ENCODE measurements at places on chromosomes 5 and 9.

DNA sequence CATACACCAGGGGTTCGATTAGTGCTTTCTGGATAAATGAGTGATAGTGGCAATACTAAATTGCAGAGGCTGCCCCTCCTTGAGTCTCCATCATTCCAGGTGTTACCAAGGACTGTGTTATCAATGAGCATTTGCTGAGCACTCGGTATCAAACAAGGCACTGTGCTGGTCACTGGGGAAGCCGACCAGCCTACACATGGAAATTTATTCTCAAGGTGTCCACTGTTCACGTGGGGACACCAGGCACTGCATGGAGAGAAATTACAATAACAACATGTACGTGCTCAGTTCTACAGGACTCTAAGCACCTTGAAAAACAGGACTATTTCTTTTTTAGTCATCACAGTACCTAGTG is 22.2 kb downstream of the RGS3 start:
- no peak for DNase-seq

DNA sequence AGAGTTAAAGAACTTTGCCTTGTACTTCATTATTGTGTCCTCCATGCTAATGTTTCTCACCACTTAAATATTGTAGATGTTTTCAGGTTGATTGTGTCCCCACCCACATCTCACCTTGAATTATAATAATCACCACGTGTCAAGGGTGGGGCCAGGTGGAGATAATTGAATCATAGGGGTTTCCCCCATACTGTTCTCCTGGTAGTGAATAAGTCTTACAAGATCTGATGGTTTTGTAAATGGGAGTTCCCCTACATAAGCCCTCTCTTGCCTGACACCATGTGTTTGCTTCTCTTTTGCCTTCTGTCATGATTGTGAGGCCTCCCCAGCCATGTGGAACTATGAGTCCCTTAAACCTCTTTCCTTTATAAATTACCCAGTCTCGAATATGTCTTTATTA is 248.3 kb downstream of the FBXL7 start:
- no peak for DNase-seq

DNA sequence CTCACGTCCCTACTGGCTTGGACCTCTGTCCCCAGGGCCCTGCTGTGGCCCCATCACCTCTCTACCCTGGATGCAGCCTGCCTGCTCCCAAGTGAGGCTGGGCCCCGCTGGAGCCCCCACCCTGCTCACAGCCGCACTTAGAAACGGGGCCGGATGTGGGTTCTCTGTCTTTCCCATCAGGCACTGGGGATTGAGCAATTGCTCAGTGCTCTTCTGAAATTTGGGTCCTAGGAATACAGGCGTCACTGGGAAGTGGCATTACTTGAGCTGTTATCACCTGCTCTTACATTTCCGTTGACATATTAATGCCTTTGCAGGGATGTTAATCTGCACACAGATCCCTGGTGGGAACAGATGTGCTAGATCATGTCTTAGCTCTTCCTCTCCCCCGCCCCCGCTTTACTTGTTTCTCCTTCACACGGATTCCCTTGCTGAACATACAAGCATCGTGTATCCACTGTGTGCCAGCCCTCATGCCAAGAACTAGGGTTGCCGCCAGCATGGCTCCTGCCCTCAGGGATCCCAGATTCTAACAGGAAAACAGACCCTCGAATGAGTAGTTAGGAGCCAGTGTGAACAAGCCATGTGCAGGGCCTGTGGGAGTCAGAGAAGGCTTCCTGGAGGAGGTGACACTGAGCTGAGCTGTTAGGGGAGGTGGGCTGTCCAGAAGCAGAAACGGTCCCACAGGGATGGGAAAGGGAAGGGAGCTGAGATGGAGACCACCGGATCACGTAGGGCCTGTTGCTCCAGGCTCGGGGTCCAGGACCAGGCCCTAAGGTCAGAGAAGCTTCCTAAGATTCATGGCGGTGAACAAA is 65.1 kb downstream of the NEK6 start:
- DNase-seq: no peak

DNA sequence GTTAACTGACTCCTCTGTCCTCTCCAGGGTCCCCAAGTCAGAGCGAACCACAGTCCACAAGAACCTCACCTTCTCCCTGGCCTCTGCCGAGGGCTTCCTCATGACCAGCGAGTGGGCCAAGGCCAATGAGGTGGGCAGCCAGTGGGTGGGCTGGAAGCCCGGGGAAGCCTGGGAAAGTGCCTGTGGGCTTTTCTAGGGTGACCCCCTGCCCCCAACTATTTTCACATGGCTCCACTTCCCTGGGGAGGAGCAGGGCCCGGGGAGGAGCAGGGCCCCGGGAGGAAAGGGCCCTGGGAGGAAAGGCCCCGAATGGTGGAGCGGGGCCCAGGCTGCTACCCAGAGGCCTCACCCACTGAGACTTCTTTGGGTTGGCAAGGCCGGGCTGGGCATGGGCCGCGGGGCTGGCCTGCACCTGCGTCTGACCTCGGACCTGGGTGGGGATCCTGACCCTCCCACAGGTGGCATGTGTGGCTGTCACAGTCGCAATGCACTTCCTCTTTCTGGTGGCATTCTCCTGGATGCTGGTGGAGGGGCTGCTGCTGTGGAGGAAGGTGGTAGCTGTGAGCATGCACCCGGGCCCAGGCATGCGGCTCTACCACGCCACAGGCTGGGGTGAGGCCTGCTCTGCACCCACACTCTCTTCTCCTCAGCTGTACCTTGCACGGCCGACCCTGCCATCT is 17.9 kb downstream of the ADGRD2 start:
- no peak for DNase-seq

DNA sequence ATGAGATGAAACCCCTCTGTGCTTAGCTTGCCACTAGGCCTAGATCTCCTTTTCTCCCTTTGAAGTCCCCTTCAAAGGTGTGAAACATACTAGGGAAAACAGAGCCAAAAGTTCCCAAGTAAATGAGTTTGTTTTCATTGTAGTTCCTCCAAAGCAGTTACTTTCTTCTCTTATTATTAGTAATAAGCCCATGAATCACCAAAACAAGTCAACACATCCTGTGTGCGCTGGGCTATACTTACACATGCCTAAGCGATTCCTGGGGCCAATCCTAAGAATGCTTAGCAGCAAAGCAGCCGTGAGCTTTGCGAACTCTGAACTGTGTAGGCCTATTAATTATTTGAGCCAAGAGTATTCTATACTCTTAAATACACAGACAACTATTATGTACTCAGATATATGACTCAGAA is 7.6 kb downstream of the ENC1 start:
- DNase-seq: no peak

GRCh38 chr5:8750100-8750499 is 795.8 kb downstream of the SEMA5A start:
- DNase-seq: no peak

GRCh38 chr9:14155237-14155636 is 158.7 kb downstream of the NFIB start:
- no peak for DNase-seq

DNA sequence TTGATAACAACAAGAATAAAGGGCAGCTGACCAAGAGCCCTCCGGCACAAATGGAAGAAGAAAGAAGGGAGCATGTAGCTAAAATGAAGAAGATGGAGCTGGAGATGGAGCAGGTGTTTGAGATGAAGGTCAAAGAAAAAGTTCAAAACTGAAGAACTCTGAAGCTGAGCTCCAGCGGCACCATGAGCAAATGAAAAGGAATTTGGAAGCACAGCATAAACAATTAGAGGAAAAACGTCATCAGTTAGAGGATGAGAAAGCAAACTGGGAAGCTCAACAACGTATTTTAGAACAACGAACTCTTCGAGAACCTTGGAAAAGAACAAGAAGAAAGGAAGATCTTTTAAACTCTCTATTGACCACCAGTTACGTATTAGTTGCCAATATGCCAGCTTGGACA is 100.9 kb downstream of the GABBR2 start:
- no peak for DNase-seq

- DNase-seq: peak; percentile 65
Observed at GRCh38 chr5:132385326-132386105, 16.0 kb downstream of the SLC22A5 start.

DNA sequence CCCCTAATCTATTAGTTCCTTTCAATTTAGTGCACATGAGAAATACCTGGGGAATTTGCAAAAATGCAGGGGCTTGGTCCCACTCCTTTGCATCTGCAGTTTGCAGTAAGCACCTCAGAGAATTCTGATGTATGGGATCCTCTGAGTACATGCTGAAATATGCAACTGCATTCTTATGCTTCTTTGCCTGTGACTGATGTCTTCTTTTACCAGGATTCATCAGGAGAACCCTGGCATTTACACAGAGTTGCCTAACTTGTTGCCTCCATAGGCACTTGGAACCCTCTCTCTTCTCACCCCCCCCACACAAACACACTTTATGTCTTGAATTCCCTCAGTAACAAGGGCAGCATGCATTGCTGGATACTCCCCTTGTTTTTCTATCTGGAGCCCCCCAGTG is 173.1 kb downstream of the KDM4C start:
- no peak for DNase-seq

DNA sequence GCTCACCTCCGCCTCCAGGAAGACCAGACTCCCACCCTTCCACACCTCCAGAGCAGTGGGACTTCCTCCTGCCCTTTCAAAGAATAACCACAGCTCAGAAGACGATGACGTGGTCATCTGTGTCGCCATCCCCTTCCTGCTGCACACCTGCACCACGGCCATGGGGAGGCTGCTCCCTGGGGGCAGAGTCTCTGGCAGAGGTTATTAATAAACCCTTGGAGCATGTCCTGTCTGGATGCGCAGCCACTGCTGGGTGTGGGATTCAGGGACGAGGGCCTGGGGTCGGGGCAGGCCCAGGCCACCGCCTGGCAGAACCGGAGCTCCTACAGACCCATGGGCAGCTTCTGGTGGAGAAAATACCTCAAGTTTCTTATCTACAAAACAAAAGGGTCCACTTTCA is 5.0 kb downstream of the PAEP start:
- no peak for DNase-seq

GRCh38 chr5:2755076-2755680 is 3.7 kb upstream of the IRX2 start:
- DNase-seq: no peak

DNA sequence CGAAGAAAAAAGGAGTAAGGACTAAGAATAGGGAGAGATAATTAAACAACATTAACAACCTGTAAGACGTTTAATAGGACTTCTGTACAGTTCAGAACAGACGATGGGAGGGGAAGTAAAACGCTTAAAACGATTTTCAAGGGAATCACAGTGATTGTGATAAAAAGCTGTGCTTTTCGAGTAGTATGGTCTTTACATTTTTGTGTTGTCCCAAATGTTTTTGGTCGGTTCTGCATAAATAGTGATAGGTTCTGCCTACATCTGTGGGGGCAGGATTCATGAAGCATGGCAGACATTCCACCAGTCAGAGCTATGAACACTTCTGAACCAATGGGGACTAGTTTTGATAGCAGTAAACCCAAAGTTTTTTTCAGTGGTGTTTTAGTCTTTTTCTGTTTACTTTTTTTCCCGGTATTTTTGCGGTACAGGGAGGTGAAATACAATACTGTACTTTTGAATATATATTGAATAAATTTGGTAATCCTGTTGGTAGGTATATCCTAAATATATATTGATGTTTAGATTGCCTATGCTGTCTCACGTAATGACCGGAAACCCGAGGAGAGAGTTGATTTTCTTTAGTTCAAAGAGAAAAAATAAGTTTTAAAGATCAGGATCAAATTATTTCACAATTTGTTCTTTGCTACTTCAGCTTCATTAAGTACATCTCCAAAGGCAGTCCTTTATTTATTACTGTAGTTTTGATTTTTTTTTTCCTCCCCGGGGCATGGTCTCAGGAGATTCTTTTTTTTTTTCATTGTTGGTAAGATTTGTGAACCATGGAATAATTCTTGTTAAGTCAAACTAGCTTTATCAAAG is 1.3 kb downstream of the ERBIN start:
- peak; percentile 43 for DNase-seq

- no peak for DNase-seq
Observed at GRCh38 chr9:91741522-91741921, 208.5 kb downstream of the ROR2 start.

DNA sequence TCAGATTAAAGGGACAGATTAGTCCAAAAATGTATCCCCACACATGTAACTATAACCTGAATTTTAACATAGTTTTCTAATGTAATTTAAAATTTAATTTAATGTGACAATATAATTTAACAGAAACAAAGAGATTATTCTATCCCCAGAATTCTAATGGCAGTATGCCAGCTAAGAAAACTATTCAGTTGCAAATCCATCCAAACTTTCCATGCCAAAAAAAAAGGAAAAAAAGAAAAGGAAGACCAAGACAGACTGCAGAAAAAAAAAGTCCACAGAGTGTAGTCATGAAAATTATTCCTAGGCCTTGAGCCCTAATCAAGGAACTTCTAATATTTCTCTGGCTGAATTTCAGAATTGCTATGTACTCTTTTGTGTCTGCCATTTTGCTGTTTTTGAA is 217.6 kb downstream of the CDH18 start:
- no peak for DNase-seq

- no peak for DNase-seq
Observed at GRCh38 chr5:174751154-174752000, 27.0 kb downstream of the MSX2 start.

GRCh38 chr5:45385321-45386058 is 310.7 kb downstream of the HCN1 start:
- DNase-seq: no peak

DNA sequence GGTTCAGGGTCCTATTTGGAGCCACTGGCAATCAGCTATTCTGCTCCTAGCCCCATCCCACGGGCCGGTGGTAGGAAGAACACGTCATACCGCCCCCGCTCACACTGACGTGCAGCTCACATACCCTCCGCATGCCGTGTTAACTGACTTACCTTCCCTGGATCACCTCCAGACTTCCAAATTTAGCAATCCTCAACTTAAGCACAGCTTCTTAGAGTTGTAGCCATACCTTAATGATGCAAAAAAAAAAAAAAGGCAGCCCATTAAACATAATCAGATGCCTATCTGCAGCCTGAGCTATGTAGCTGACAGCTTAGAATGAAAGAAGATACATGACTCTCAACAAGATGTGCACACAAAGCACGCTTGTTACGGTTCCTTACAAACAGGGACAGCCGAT is 93.0 kb downstream of the IRX2 start:
- DNase-seq: no peak

- no peak for DNase-seq
Observed at GRCh38 chr5:111124793-111125192, 32.6 kb downstream of the WDR36 start.

GRCh38 chr5:173729079-173729765 is 112.8 kb upstream of the BOD1 start:
- DNase-seq: no peak

GRCh38 chr5:179900711-179901110 is 7.0 kb downstream of the TBC1D9B start:
- DNase-seq: no peak

DNA sequence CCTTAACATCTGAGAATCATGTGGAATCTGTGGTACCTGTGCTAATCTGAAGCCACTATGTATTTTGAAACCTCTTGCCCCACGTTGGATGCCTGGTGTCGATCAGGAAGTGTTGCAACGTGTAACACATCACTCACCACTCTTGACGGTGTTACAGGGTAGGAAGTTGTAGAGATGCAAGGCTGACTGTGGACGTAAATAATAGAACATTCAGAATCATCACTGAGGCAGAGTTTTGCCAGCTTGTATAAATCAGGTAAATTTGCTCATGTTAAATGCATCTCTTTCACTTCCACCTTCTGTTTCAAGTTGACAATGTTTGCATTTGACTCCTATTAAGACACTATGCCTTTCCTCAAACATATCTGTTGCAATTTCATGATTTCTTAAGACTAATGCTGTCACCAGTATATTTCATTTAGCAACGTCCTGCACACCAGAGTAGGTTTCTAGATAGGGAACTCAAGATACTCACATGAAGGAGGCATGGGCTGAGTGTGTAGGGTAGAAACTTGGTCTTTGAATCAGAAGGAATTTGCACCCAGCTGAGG is 38.1 kb downstream of the BASP1 start:
- peak; percentile 25 for DNase-seq

Data from thymus (tissue), 14 donors.